HuH-7 (cell line): ENCODE measurements at places on chromosomes 3 and 15.

DNA sequence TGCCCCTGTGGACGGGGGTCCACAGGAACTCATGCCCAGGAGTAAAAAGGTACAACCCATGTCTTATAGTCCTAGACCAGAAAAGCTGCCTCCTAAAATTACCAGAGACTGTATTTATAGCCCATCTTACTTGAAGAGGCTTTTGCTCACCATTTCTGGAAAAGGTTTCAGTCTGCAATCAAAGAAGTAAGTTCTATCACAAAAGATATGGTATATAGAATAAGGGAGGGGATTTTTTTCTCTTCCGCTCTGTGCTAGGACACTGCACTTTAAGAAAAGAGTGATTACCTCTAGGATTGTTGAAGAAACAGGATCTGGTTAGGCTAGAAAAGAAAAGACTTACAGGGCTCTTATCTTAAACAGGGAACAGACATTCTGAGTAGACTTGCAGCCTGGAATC is 2.6 kb downstream of the SSUH2 start:
- no peak for DNase-seq

GRCh38 chr3:125163739-125164601 is 48.6 kb downstream of the SLC12A8 start:
- peak; percentile 78 for DNase-seq

DNA sequence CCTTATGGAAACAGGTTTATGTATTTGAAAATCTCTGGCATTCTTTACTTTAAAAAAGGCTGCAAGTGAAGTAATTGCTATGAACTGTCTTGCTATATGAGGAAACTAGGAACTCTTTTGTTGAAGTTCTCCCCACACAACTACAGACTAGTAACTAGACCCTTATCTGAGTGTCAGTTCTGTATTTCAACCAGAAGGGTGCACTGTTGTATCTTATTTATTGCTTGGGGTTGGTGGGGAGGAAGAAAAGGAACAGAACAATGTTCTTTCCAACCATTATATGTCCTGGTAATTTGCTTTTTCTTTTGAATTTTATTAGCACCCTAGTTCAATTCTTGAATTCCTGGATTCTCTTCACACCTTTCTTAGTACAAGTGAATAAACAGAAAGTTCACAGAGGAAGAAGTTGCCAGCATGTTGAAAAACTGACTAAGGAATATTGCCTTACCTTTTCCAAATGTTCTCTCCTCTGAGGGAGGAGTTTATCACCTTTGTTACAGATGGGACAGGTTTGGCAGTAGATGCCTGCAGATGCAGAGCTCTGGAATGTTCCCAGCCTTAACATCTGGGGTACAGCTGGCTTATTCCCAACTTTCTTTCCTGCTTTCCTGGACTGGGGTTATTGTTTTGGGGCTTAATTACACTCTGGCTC is 162.4 kb upstream of the CFAP20DC start:
- peak; percentile 21 for DNase-seq

- DNase-seq = no peak
Measured at GRCh38 chr3:138450181-138450580, 15.8 kb downstream of the ESYT3 start.

- peak; percentile 86 for DNase-seq
Measured at GRCh38 chr15:55993111-55993803, at the start of gene NEDD4. Gene NEDD4, minus strand, starts transcription at chr15:55993612. Its CDS starts 57 bp downstream, at chr15:55993555.

DNA sequence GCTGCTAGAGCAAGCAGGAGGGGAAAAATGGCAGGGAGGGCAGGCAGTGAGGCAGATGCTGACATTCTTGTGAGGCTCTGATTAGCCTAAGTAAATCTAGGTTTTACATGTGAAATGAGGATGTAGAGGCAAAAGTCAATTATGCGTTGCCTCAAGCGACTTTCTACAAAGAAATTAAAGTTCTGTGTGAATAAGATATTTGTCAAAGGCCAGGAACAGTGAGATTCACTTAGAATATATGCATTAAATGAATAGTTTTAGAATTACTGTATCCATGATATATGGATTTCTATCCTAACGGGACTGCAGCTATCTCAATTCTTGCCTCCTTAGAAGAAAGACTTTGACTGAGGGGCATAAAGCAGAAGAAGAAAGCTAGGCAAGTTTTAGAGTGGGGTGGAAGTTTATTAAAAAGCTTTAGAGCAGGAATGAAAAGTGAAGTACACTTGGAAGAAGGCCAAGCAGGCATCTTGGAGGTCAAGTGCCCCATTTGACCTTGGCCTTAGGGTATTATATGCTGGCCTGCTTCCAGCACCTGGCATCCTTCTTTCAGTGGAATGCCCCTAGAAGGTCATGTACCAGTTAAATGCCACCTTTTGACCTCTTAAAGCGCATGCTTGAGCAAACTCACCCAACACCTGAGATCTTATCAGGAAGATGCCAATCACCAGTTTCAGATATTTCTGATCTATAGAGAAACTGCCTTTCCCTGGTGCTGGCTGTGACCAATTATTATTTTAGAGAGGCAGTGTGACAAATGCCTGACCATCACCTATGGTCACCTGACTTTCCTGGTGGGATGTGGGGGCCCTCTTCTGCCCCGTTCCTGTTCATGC is 38.2 kb downstream of the OSTN start:
- DNase-seq = no peak

DNA sequence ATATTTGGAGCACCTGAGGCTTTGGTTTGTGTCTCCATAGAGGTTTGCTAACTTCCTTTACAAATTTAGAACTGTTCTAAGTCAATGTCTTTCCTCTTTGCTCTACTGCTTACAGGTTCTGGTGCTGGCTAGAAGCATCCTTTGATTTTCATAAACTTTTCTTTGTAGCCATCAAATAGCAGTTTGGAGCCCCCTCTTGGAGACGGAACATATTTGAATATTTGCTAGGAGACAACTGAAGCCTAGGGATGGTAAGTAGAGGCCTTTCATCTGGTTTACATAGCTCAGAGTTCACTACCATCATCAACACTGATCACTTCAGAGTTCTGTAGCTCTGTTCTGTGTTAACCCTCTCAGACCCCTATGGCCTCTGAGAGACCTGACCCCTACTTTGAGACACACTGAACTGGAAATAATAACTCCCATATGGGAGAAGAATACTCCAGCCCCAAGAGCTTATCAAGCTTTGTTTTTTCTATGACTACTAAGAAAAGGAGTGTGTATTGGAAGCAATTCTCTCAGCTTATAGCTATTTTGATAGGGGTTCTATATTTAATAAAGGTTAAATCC is 420.4 kb downstream of the EPHA3 start:
- no peak for DNase-seq

DNA sequence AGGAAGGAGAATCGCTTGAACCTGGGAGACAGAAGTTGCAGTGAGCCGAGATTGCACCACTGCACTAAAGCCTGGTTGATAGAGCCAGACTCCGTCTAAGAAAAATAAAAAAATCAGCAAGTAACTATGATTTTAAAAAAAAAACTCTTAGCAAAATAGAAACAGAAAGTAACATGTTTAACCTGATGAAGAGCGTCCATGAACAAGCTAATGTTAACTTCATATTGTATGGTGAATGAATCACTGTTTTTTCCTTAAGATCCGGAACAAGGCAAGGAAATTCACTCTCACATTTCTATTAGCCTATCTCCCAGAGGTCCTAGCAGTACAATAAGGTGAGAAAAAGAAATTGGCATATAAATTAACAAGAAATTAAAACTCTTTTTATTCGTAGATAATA is 69.0 kb downstream of the RFX7 start:
- no peak for DNase-seq

DNA sequence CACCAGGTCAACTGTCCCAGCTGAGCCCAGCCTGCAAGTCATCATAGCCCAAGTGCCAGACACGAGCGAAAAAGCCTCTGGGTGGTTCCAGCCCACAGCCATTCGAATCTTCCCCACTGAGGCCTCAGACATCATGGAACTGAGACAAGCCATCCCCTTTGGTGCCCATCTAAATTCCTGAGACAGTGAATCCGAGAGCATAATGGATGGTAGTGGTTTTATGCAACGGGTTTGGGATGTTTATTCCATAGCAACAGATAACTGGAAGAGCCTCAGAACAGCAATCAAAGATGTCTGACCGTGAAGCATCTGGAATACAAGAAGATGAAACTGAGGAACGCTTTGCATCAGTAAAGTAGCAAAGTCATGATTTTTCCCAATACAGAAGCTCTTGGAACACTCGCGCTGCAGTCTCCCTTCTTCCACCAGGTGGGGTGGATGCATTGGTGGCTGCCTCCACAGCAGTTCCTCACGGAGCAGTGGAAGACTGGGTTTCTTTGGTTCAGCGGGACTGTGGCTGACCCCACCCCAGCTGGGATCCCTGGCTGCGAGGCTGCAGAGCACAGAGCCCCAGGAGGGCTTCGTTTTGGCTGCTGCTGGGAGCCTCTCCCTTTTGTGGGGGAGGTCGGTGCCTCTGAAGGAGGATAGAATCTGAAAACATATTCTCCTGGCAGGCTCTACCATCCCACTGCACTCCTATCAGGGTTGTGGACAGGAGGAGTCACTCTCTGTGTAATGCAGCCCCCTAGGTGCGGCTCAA is 26.4 kb upstream of the PDE8A start:
- DNase-seq = peak; percentile 89

DNA sequence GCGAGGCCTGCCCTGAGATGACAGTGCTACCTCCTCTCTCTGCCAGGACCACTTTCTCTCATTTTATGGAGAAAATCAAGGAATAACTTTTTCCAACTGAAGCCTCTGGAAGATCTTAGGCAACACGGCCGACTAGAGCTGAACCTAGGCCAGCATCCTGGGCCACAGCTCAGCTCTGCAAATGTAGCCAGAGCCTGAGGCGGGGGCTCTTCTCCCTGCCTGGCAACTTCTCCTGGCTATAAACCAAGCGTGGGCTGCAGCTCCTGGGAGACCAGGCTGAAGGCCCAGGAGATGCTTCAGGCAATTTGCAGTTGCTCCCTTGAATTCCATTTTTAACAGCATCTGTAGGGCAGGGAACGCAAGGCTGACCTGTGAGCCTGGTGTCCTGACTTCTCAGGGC is 74.9 kb downstream of the CEMIP start:
- no peak for DNase-seq

GRCh38 chr3:124772081-124772831 is 42.0 kb downstream of the UMPS start:
- DNase-seq = no peak

DNA sequence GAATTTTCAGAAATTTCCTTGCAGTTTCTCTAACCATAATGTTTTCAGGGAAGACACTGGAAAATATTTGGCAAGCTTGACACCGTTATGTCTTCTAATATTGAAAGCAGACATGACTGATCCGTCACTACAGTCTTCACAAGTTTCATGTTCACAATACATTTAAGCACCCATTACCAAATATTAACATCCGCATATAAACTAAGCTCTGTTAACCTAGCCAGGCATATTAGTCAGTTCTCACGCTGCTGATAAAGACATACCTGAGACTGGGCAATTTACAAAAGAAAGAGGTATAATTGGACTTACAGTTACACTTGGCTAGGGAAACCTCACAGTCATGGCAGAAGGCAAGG is 162.7 kb upstream of the LYSMD4 start:
- no peak for DNase-seq
